ENCODE measurements at places on chromosomes 1 and 21.
A peak's percentile ranks its signal among the peaks of the same experiment; 100 is the strongest.

DNA sequence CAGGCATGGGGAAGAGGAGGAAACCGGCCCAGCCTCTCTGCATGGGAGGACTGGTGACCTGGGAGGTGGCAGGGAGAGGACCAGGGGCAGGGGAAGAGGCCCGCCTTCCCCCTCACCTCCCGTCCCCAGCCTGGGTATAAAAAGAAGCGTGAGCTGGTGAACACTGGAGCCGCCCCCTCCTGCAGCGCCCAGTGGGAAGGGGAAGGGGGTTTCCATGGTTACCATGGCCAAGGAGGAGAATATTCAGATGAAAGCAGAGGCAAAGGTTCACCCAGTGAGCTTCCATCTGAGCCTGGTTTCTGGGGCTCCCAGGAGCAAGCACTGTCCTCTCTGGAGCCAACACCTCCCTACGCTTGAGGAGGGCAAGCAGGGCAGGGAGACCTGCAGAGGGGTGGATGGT lies 54.9 kb downstream of the ACOT7 start:
- no peak for DNase-seq

DNA sequence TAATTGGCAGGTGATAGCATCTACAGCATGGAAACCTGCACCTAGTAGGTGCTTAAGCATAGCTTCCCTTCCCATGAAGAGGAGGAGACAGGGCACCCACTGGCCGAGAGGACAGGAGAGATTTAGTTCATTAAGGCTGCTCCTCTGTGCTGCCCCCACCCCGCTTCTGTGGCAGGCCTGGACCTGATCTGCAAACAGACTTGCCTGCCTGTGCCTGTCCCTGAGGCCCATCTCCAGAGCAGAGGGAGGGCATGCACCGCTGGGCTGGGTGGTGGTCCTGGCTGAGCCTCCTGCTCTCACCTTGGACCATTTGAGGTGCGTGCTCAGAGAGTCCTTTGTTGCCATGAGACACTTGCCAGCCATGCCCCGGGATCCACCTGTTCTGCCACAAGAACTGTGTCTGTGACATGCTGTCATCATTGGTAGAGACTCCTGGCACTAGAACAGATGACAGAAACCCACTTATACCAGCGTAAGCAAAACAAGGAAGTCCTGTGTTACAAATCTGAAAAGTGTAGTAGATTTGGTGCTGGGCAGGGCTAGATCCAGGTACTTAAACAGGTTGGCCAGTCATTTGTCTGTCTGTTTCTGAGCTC lies 55.6 kb downstream of the PTPRF start:
- no peak for DNase-seq

- no peak for DNase-seq
Observed at GRCh38 chr1:47579809-47580208, 142.0 kb downstream of the FOXD2 start.

DNA sequence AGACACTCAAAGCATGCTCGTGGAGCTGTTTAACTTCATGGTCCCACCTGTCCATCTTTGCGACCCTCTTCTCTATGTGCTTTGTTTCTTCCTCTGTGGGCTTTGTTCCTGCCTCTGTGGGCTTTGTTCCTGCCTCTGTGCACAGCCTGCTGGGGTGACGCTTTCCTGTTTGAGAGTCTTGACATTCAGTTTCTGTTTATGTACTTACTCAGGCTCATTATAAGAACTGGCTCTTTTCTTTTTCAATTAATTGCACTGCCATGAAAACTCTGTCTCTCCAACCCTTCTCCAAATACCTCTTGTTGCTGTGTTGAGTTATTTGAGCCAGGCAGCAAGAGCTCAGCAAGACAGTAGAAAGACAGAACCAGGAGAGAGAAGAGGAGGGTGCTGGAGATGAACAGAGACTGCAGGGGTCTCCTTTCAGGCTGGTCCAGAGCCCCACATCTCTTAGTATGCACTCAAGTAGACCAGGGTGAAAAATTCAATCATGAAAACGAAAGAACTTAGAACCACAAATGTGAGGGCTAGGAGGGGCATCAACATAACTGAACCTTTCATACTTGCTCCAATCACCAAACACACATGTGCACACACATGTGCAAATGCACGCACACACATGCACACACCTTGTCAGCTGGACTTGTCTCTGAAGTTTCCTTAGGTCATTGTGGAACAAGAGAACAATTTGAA lies 88.3 kb upstream of the SGIP1 start:
- DNase-seq, result peak; percentile 22

DNA sequence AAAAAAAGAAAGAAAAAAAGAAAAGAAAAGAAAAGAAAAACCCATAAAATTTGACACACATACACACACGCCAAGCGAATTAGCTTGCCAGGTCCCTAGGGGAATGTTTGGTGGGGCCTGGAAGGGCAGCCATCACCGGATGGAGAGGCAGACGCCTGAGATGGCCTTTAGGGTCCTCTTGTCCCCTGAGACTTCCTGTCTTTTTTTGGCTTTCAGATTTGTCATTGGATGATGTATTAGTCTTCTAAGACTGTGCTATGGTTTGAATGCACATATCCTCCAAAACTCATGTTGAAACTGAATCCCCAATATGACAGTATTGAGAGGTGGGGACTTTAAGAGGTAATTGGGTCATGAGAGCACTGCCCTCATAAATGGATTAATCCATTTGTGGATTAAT lies 211.8 kb downstream of the TOMM20 start:
- no peak for DNase-seq

GRCh38 chr1:86938450-86938849 lies 24.0 kb downstream of the HS2ST1 start:
- DNase-seq, result no peak

Data from T-helper 9 cell (primary cell).